ENCODE measurements at places on chromosomes 2 and 18.

- no peak for DNase-seq
Measured at GRCh38 chr18:43692099-43692690, 414.9 kb upstream of the SYT4 start.

DNA sequence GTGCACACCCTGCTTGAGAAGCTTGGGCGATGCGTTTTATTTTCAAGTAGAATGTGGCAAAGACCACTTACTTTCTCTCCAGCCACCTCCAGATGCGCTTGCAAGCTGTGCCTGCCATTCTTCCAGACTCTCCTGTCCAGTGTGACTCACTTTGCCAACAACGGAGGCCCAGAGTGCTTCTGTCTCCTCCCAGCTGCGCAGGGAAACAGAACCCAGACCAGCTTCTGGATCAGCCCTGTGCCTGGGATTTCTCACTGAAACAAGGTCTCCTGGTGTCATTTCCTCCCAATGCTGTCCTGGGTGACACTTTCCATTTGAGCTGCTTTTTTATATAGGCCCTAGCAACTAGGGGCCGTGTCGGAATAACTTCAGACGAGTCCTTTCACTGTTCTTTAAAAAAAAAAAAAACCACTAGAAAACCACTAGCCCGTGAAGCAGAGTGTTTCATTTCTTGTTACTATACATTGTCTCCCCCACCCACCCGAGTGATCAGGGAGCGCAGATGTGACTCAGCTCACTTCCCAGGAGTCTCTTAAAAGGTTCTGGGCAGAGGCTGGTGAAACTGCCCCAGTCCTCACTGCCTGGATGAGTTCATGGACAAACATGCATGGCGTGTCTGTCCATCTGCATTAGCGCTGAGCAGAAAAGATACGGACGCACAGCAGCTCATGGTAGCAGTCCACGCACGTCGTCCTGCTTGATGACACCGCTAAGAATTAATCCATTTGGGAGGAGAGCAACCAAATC lies 25.3 kb upstream of the RPL31 start:
- DNase-seq = no peak

DNA sequence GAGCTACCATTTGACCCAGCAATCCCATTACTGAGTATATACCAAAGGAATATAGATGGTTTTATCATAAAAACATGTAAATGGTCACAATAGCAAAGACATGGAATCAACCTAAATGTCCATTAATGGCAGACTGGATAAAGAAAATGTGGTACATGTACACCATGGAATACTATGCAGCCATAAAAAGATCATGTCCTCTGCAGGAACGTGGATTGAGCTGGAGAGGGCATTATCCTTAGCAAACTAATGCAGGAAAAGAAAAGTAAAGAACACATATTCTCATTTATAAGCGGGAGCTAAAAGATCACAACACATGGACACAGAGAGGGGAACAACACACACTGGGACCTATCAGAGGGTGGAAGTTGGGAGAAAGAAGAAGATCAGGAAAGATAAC lies 22.9 kb downstream of the SLC38A11 start:
- no peak for DNase-seq

GRCh38 chr2:200664770-200665494 lies 79.1 kb downstream of the AOX1 start:
- DNase-seq = no peak

DNA sequence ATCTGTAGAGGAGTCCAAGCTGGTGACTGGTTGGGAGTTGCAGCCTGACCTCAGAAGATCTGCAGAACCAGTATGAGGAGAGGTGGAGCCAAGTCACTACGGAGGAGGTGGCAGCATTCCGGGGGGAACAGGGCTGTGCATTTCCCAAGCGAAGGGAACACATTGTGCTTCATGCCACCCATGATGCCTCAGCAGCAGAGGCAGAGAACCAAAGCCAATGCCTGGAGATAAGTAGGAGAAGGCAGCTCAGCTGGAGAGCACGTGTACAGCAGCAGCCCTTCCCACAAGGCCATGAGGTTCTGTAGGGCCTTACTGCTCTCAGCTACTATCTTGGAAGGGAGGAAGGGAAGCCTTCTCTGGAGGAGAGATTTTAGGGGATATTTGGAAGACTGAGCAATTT lies 67.2 kb upstream of the LRPPRC start:
- DNase-seq = no peak

Measured in AG04450 (cell line).